ENCODE measurements at places on chromosomes 2 and 18. TPM values are rescaled to one million over a fixed set of nuclear protein-coding genes. Genes with fewer than 3 reads are reported as not detected.
A peak's percentile ranks its signal among the peaks of the same experiment; 100 is the strongest.

DNA sequence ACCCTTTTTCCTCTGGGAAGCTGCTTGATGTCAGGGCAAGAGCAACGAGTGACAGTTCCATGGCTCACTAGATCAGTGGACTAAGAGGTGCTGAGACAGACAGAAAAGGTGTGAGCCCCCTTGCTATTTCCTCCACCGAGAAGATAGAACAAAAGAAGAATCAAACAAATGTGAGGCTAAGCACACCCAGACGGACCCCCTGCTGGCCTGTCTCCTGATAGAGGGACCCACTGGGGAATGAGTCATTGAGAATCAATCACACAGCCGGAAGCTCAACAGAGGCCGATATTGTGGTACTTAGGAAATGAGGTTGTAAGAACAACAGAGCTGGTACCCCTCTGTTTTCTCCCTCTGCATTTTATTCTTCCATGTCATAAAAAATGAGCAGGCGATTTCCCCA lies 89.8 kb upstream of the TEX51 start:
- DNase-seq, result no peak

DNA sequence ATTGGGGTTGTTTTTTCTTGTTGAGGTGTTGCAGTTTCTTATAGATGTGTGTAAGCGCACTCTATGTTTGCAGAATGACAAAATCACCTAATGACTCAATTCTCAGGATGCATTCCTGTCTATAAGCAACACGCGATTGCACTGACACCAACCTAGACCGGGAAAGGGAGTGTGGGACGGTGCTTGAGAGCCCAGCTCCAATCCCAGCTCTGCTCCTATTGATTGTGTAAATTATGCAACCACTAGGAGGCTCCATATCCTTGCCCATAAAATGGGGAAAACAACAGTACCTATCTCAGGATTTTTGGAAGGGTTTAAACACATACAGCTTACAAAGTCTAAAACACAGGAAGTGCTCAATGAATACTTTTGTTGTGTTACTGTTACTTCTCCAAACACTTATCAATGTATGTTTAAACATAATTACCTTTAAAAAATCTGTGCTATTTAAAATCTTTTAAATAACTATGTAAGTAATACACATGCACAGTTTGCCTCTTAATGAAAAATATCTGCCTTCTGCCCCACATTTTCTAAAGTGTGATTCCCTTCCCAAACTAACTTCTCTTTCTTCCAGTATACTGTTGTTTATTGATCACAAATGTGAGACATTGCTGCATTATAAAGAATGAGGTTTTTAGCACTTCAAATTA lies 132.5 kb downstream of the SPHKAP start:
- DNase-seq, result peak; percentile 21

INPP1 gene
- 12.9 TPM for polyA plus RNA-seq

GRCh38 chr2:179745635-179746256 lies 115.7 kb downstream of the ZNF385B start:
- DNase-seq, result no peak

DNA sequence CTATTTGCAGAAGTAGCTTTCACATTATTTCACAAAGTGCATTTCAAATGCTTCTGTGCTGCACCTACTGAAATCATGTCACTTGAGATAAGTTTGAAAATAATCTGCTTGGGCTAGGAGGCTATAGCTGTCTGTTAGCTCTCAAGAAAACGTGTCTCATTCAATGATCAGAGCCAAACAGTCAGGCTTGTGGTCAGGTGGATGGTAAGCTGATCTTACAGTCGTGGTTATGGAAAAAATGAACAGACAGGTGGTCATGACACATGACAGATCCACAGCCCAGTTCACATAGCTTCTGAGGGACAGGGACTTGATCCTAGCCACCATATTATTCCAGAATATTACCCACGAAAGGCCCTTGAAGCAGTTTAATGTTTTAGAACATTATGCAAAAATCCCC lies 26.5 kb upstream of the RFX8 start:
- DNase-seq, result no peak

DNA sequence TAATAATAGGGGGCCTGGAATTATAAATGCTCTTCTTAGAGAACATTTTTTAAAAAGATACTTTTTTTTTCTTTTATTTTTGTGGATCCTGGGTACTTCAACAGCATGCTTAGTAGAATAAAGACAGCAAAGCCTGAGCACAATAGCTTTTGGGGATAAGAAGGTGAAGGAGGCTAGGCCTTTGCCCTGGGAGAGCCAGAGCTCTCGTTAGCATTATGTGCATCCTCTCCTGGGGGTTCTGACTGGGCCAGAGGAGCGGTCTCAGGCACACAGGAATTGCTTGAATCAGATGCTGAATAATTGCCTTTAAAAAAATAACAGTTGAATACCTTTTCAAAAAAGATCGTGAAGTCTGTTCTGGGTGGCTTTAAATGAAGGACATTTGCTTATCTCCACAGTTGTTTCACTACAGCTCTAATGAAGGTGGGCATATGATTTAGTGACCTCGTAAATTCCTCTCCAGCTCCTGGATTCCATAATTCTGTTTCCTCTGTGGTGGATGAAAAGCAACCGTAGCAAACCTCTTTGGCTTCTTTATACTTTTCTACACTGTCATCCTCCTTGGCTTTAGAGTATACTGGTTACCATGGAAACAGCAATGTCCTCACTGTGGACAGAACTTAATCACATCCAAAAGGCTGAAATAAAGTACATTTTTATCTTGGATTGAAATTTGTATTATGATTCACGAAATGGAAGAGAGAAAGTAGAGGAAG lies 133.8 kb downstream of the MAIP1 start:
- DNase-seq, result no peak

DNA sequence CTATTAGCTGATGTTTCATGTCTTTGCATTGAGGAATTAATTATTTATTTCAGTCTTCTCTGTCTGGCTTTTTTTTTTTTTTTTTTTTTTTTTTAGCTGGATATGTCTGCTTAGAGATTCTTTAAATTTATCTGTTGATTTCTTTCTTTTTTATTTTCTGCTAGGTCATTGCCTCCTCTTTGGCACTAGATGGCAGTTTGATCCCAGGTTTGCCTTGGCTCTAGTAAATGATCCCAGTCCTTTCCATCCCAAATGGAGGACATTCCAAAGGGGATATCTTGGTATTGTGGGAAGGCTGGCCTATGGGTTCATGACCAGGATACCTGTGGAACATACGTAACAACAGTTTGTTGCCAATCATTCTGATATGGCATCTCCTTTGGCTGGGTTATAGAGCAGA lies 339.5 kb upstream of the GCFC2 start:
- no peak for DNase-seq

CNDP1 gene
- polyA plus RNA-seq, result 0.78 TPM

DNA sequence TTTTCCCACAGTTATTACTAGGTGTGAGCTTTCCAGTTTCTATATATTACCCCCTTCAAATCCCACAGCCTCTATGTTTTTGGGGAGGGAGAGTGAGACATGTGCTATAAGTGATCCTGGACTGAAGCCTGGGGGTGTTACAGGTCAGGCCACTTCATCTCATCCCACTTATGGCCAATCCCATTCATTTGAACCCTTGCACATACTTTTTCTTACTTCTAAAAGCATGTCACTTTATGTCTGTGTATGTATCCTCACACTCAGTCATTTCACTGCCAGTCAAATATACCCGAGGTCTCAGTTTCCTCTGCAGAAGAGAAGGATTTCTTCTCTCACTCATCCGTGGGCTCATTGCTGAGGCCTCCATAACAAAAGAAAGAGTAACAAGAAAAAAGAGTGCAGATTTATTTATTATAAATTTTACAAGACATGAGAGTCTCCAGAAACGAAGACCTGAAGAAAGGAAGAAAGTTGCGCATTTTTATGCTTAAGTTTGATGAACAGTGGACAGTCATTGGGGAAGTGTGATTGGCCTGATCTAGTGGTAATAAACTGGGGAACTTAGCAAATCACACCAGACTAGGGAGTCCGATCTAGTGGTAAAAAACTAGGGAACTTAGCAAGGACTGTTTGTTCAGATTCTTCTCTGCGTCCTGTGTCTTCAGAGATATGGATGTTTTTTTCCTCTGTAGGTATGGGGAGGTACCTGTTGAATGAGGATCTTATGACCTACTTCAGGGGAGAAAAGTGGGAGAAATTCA lies 52.1 kb downstream of the ICOS start:
- DNase-seq, result no peak

GALNT3 gene
- 12.3 TPM for polyA plus RNA-seq

DNA sequence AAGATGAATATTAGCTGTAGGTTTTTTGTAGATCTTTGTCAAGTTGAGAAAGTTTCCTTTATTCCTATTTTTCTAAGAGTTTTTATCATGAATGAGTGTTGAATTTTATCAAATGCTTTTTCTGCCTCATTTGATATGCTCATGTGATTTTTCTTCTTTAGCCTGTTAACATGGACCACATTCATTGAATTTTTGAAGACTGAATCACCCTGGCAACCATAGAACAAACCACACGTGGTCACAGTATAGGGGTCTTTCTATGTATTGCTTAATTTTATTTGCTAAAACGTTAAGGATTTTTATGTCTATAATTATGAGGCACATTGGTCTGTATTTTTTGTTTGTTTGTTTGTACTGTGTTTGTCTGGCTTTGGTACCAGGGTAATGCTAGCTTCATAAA lies 201.7 kb upstream of the CWC22 start:
- no peak for DNase-seq

DNA sequence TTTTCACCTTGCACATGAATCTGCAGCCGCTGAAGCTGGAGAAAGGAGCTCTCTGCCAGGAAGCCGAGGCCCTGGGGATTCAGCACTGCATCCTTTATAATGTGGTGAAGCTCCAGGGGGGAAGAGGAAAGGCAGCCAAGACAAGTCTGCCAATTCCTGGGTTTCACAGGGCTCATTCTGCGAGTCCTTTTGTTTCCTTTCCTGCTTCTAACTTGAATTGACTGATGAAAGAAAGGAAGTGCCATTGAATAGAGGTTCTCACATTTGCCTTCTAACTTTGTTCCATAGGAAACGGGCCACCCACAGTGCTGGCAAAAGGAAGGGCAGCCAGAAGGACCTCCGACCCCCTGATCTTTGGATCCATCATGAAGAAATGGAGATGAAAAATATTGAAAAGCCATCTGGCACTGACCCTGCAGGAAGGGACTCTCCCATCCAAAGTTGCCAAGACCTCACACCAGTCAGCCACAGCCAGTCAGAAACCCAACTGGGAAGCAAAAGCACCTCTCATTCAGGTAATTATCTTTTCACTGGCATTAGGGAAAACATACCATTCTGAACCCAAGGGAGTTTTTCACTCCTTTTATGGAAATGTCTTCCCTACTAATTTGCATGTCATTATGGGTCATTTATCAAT lies 765.4 kb downstream of the MBD2 start:
- DNase-seq, result no peak

GRCh38 chr2:198098918-198099317 lies 294.5 kb downstream of the PLCL1 start:
- DNase-seq, result no peak

- no peak for DNase-seq
These were observed 50.4 kb downstream of the PKP4 start for GRCh38 chr2:158507141-158507540.

DNA sequence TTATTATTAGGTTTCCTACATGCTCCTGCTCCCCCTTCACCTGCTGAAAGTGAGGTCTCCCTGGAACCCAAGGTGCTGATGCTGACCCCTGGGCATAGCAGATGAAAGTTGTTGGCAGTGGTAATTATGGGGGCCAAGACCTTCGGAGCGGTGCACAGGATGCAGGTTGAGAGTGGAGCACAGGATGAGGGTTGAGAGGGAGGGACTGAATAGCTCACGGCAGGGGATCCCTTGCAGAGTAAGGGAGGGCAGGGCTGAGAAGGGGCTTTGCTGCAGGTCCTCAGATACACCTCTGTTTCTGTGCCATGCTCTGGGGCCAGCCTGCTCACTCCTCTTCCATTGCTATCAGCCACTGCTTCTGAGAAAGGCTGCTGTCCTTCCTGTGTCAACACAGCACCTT lies 163.3 kb downstream of the FHOD3 start:
- no peak for DNase-seq

- DNase-seq, result no peak
These were observed 60.8 kb downstream of the LIMS1 start for GRCh38 chr2:108594982-108595464.

GRCh38 chr2:145750144-145750543 lies 1230.2 kb upstream of the ZEB2 start:
- DNase-seq, result peak; percentile 16

- DNase-seq, result no peak
These were observed 25.9 kb downstream of the HDLBP start for GRCh38 chr2:241289597-241289996.

GRCh38 chr2:20165677-20166509 lies 59.0 kb downstream of the SDC1 start:
- DNase-seq, result no peak

- DNase-seq, result no peak
These were observed 66.9 kb downstream of the ICOS start for GRCh38 chr2:204003276-204003990.

- no peak for DNase-seq
These were observed 64.0 kb downstream of the NXPH2 start for GRCh38 chr2:138716183-138716582.

DNA sequence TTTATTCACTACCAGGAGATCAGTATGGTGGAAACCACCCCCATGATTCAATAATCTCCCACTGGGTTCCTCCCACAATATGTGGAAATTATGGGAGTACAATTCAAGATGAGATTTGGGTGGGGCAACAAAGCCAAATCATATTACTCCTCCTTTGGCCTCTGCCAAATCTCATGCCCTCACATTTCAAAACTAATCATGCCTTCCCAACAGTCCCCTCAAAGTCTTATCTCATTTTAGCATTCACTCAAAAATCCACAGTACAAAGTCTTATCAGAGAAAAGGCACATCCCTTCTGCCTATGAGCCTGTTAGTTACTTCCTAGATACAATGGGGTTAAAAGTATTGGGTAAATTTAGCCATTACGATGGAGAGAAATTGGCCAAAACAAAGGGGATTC lies 989.5 kb upstream of the CNTNAP5 start:
- DNase-seq, result no peak

GRCh38 chr2:47295131-47295980 lies 107.6 kb upstream of the MSH2 start:
- no peak for DNase-seq

CYS1 gene
- 111 TPM for polyA plus RNA-seq

DIPK1C gene
- polyA plus RNA-seq, result 0.17 TPM

- no peak for DNase-seq
These were observed 4.8 kb upstream of the ASXL3 start for GRCh38 chr18:33573193-33573592.

DNA sequence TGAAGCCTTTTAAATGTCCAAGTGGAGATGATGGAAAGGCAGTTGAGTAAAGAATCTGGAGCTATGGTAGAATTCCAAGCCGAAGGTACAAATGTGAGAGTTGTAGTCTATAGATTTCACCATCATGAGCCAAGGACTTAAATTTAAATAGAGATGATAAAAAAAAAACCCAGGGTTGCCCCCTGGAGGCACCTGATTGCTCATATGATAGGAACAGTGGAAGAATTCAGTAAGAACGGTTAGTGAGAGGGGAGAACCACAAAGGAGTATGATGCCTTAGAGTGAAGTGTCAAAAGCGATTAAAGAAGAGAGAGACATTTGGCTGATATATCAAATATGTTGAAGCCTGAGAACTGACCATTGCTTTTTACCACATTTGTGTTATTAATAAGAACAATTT lies 11.9 kb downstream of the NYAP2 start:
- no peak for DNase-seq

IL1B gene
- 0.67 TPM for polyA plus RNA-seq

TFCP2L1 gene
- 81.5 TPM for polyA plus RNA-seq

- DNase-seq, result no peak
These were observed 21.6 kb downstream of the DNMT3A start for GRCh38 chr2:25320077-25320476.

- no peak for DNase-seq
These were observed 61.2 kb upstream of the FZD5 start for GRCh38 chr2:207830778-207831438.

GRCh38 chr2:28480403-28481049 lies 15.3 kb upstream of the PLB1 start:
- no peak for DNase-seq

C1GALT1C1L gene
- polyA plus RNA-seq, result 3.0 TPM

LONRF2 gene
- 3.4 TPM for polyA plus RNA-seq
